ENCODE measurements at places on chromosomes 7 and 10.
A peak's percentile ranks its signal among the peaks of the same experiment; 100 is the strongest.

DNA sequence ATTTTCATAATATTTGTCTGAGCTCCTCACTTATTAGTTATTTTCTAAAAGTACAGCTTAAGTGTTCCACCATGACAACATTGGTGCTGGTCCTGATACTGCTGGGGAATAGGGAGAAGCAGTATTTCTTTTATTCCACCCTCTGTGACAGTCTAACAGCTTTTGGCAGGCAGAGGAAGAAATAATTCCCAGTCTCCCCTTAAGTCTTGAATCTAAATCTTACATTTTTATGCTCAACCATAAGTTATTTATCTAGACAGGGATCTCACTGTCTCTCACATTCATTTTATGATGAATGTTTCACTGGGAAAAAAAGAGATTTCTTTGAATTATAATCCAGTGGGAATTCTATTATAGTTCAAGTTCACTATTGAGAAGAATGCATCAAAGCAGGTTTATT is 71.5 kb downstream of the MAGI2 start:
- no peak for DNase-seq

DNA sequence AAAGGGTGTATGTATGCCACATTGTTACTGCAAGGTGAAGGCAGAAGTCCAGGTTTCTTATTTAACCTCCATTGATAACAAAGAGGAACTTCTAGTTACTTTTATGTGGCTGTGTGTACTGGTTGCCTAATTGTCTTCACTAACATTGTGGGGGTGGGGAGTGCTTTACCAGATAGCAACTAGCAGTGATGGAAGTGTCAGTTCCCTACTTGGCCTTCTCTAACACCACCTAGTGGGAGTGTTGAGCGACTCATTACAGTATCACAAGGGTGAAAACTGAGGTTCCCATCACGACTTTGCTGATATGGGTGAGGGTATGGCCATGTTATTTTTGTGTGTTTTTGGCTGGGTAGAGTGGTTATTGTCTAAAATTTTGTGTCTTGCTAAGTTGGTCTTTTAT is 274.4 kb downstream of the THSD7A start:
- DNase-seq = peak; percentile 79

DNA sequence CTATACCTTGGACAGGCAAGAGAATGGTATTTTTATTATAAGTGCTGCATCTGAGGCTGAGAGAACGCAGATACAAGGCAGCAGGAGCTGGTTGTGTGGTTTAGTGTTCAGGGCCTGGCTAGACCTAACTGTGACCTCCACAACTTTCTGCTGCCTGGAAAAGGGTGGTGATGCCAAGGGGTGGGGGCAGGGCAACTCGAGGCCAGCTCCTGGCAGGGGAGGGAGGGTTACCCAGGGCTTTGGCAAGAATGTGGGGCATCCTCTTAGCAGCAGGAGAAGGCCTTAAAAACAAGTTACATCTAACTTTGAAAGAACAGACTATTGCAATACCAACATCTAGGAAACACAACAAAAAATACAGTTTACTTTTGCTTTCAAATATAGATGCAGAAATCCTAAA is 13.0 kb downstream of the MXI1 start:
- no peak for DNase-seq

- DNase-seq = no peak
Observed at GRCh38 chr10:78955206-78955605, 113.6 kb upstream of the ZMIZ1 start.

- no peak for DNase-seq
Observed at GRCh38 chr7:6409091-6409490, 38.7 kb downstream of the DAGLB start.

DNA sequence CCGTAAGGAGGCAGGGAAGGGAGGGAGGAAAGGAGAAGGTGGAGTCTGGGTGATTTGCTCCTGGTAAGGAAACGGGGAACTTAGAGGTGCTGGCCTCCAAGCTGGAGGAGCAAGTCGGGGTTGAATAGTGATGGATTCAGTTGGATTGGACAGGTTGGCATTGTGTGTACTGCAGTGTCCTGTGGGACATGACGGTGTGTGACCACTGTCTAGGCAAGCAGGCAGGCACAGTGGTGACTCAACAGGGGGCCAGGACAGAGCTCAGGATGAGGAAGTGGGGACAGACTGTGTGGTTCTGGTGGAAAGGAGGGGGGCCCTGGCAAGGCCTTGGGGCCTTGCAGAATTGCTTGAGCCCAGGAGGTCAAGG is 48.8 kb downstream of the COL26A1 start:
- no peak for DNase-seq

Measured in MCF 10A (cell line).